ENCODE measurements at places on chromosomes 7 and 10. TPM values are rescaled to one million over a fixed set of nuclear protein-coding genes. Genes with fewer than 3 reads are reported as not detected.
A peak's percentile ranks its signal among the peaks of the same experiment; 100 is the strongest.

Gene EFCAB10
- total RNA-seq: 0.50 TPM

- no peaks in the 10 kb centered on the region for H3K27me3 ChIP-seq
- H3K36me3 ChIP-seq: peaks cover 15% of the 10 kb centered on the region
- no peak overlapping the region for H3K4me3 ChIP-seq
- peaks cover 3% of the 10 kb centered on the region for H3K4me1 ChIP-seq
- no peak overlapping the region for H3K27ac ChIP-seq
Observed at GRCh38 chr10:72104472-72105097, 16.2 kb upstream of the SPOCK2 start.

DNA sequence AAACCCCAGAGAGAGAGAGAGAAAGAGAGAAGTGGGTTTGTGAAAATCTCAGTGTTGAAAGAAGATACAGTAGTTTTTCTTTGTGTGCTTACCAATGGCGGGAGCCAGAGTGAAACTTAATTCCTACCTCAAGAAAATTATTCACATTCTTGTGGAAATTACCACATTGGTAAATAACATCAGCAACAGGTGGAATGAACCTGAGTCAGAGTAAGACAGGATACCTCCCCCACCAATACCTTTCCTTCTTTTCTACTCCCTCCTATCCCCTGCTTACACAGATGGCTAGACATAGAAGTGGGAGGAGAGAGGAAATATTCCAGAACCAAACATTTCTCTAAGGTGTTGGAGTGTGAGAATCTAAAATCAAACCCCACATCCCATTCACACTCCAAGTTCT, 793.9 kb downstream of the SORCS3 start:
- no peaks in the 10 kb centered on the region for H3K36me3 ChIP-seq
- no peaks in the 10 kb centered on the region for H3K27me3 ChIP-seq
- H3K4me1 ChIP-seq: no peaks in the 10 kb centered on the region
- H3K4me3 ChIP-seq: no peak overlapping the region

DNA sequence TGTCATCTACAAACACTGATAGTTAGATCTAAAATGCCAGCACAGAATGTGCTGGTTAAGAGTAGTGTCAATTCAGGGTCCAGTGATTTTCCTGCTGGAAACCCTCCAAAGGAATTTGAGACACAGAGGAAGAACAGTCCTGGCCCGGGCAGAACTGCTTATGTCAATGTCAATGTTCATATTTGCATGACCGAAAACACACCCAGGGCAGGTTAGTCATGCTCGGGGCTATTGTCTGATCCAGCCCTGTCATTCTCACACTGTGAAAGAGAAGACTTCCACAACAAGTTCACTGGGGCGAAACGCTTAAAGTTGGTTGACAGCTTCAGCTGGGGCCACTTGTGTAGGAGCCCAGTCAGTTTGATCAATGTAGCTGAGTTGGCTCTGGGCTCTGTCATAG, 139.3 kb downstream of the C1GALT1 start:
- no peak overlapping the region for H3K4me3 ChIP-seq
- no peaks in the 10 kb centered on the region for H3K36me3 ChIP-seq
- no peak overlapping the region for H3K27ac ChIP-seq
- H3K27me3 ChIP-seq: peaks cover 10% of the 10 kb centered on the region
- no peaks in the 10 kb centered on the region for H3K4me1 ChIP-seq

- DNase-seq: peak; percentile 59
- no peak overlapping the region for H3K27ac ChIP-seq
- no peaks in the 10 kb centered on the region for H3K36me3 ChIP-seq
- H3K4me3 ChIP-seq: no peak overlapping the region
Observed at GRCh38 chr7:144908943-144909556, 73.2 kb upstream of the TPK1 start.

DNA sequence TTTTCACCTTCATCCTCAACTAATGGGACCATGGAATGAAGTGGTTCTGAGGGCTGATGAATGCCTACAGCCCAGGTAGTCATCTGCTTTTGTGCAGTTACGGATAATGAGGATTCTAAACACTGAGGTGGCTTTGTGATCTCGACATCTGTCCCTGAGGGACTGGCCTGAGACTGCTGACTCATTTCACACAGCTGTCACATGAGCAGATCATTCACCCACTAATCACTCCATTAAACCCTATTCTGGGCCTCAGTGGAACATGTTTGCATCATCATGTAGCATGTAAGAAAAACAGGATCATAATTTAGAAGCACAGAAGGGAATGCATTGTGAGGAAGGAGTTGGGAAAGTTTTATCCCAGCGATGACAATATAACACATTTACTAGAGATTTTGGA, 79.4 kb upstream of the FEZF1 start:
- H3K4me1 ChIP-seq: no peaks in the 10 kb centered on the region
- DNase-seq: no peak
- no peaks in the 10 kb centered on the region for H3K27me3 ChIP-seq
- no peak overlapping the region for H3K27ac ChIP-seq
- H3K4me3 ChIP-seq: no peak overlapping the region

- H3K36me3 ChIP-seq: no peaks in the 10 kb centered on the region
- DNase-seq: no peak
- H3K27ac ChIP-seq: peak overlapping the region; percentile 87
- no peak overlapping the region for H3K4me3 ChIP-seq
- H3K4me1 ChIP-seq: no peaks in the 10 kb centered on the region
Observed at GRCh38 chr7:97421307-97421930, 303.9 kb downstream of the SDHAF3 start.

GRCh38 chr7:155377838-155378579, 79.9 kb upstream of the EN2 start:
- H3K4me3 ChIP-seq: no peak overlapping the region
- H3K27ac ChIP-seq: no peak overlapping the region
- H3K36me3 ChIP-seq: no peaks in the 10 kb centered on the region
- H3K4me1 ChIP-seq: peaks cover 5% of the 10 kb centered on the region

- no peak overlapping the region for H3K27ac ChIP-seq
- H3K36me3 ChIP-seq: no peaks in the 10 kb centered on the region
- no peaks in the 10 kb centered on the region for H3K4me1 ChIP-seq
- no peaks in the 10 kb centered on the region for H3K27me3 ChIP-seq
- no peak overlapping the region for H3K4me3 ChIP-seq
Observed at GRCh38 chr10:123018531-123018930, 9.7 kb downstream of the ACADSB start.

Gene CCDC172
- total RNA-seq: not detected

DNA sequence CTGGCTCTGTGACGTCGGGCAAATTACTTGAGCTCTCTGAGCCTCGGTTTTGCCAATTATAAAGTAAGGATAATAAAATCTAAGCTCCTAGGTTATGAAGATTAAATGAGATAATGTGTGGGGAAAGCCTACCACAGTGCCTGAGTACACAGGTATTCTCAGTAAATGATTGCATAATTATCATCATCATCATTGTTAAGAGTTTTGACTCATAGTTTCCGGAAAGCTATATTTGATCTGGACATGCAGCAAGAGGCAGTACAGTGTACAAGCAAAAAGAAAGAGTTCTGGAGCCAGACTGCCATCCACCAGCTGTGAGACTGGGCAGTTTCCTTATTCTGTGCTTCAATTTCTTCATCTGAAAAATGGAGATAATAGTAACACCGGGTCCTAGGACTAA, 155.6 kb upstream of the YAE1 start:
- no peaks in the 10 kb centered on the region for H3K27me3 ChIP-seq
- H3K27ac ChIP-seq: no peak overlapping the region
- DNase-seq: no peak
- H3K4me1 ChIP-seq: peaks cover 7% of the 10 kb centered on the region
- H3K36me3 ChIP-seq: no peaks in the 10 kb centered on the region

DNA sequence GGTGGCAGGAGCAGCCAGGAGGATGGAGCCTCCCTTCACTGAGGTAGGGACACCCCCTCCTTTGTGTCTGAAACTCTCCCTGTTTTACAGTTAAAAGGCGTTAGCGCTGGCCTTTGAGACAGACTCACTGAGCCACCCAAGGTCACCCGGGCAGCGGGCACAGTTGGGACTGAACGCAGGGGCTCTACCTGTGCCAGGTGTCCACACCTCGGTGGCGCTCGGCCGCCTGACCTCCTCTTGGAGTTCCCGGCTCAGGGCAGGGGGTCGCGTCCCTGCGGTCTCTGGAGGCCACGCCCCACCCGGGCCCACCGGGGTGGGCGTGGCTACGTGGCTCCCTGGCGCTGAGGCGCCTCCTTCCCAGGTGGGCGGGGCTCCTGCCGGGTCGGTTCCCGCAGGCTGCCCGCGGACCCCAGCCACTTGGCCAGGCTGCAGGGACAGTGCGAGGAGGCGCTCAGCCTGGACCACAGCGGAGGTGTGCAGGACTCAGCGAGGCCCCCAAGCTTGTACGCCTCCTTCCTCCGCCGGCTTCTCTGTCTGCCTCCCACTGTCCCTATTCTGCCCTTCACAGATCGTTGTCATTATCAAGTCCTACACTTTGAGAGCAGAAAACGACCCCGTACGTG, 39.9 kb upstream of the LEP start:
- H3K36me3 ChIP-seq: no peaks in the 10 kb centered on the region
- H3K4me1 ChIP-seq: no peaks in the 10 kb centered on the region
- H3K27me3 ChIP-seq: peaks cover 81% of the 10 kb centered on the region
- H3K4me3 ChIP-seq: peak overlapping the region; percentile 72
- H3K27ac ChIP-seq: no peak overlapping the region
- DNase-seq: peak; percentile 91

- DNase-seq: no peak
- H3K27me3 ChIP-seq: no peaks in the 10 kb centered on the region
- H3K4me3 ChIP-seq: no peak overlapping the region
Observed at GRCh38 chr10:50419756-50420155, 168.4 kb upstream of the ASAH2 start.

- no peaks in the 10 kb centered on the region for H3K4me1 ChIP-seq
- no peak for DNase-seq
- H3K27ac ChIP-seq: no peak overlapping the region
- no peaks in the 10 kb centered on the region for H3K36me3 ChIP-seq
- H3K4me3 ChIP-seq: no peak overlapping the region
- H3K27me3 ChIP-seq: no peaks in the 10 kb centered on the region
Observed at GRCh38 chr7:80184693-80185092, 50.1 kb downstream of the GNAI1 start.

DNA sequence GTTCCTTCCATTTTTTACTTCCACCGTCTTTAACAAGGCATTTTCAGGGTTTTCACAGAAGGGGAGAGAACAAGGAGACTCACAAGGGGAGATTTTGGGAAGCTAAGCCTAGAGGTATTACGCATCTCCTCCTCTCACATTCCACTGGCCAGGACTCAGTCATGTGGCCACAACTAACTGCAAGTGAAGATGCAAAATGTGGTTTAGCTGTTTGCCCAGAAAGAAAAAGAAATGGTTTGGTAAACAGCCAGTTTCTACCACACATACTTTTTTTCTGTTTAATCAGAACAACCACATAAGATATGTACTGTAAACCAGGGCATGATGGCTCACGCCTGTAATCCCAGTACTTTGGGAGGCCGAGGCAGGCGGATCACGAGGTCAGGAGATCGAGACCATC, 21.4 kb upstream of the HELLS start:
- no peak overlapping the region for H3K4me3 ChIP-seq
- no peak overlapping the region for H3K27ac ChIP-seq
- no peaks in the 10 kb centered on the region for H3K4me1 ChIP-seq
- peaks cover 12% of the 10 kb centered on the region for H3K36me3 ChIP-seq
- H3K27me3 ChIP-seq: no peaks in the 10 kb centered on the region

All from endodermal cell (in vitro differentiated cells).